Testis (tissue), 5 donors: ENCODE measurements at places on chromosomes 11 and 22. TPM values are rescaled to one million over a fixed set of nuclear protein-coding genes. Genes with fewer than 3 reads are reported as not detected.

DNA sequence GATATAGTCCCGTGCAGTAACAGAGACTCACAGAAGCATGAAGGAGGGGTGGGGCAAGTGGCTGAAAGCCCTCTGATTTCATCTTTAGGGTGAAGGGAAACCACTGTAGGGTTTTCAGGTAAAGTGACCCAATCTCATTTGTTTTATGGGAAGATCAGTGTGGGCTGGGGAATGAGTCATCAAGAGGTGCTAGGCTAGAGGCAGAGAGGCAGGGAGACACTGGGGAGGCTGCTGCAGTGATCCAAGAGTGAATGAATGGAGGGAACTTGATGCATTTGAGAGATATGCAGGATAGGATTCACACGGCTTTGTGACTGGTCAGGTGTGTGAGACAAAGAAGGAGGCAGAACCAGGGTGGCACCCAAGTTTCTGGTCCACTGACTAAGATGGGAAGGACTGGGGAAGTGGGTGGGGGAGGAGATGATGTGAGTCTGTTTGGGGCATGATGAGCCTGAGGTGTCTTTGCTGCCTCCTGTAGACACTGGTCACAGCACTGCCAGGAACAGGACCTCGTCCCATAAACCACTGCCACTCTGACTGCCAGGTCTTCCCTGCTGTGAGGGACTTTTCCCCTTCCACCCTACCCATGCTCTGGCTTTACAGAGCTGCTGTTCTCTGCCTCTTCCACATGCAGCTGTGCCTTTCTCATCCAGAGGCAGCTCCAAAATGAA lies 239.0 kb downstream of the TENM4 start:
- no peak overlapping the region for H3K27ac ChIP-seq
- no peaks in the 10 kb centered on the region for H3K36me3 ChIP-seq
- no peaks in the 10 kb centered on the region for H3K4me1 ChIP-seq
- no peak overlapping the region for H3K4me3 ChIP-seq

Gene DDTL
- total RNA-seq, result not detected

Gene NLRP14
- total RNA-seq, result 2.4 TPM

DNA sequence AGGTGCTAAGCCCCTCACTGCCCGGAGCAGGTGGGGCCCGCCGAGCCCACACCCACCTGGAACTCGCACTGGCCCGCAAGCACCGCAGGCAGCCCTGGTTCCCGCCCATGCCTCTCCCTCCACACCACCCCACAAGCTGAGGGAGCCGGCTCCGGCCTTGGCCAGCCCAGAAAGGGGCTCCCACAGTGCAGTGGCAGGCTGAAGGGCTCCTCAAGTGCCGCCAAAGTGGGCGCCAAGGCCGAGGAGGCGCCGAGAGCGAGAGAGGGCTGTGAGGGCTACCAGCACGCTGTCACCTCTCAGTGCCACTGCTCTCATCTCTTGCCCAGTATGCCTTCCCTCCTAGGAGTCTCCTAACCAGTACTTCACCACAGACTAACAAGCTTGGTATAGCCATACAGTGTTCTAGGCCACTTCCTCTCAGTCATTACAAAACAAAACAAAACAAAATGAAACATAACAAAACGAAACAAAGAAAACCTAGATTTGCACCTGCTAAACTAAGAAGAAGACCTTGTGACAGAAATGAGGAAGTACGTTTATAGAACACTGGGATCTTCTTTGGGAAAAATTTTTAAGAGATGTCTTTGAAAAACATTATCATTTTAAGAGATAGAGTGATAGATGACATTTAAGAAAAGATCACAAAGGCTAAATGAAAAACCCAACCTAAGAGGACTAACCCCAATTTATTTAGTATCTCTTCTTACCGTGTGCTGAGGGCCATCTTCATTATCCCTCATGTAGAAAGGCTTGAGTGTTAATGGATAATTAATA lies 47.7 kb upstream of the GAB2 start:
- H3K4me3 ChIP-seq, result no peak overlapping the region
- no peak for DNase-seq
- H3K27me3 ChIP-seq, result no peaks in the 10 kb centered on the region
- H3K36me3 ChIP-seq, result no peaks in the 10 kb centered on the region
- no peak overlapping the region for H3K27ac ChIP-seq

Gene RBFOX2
- 63.9 TPM for total RNA-seq

DNA sequence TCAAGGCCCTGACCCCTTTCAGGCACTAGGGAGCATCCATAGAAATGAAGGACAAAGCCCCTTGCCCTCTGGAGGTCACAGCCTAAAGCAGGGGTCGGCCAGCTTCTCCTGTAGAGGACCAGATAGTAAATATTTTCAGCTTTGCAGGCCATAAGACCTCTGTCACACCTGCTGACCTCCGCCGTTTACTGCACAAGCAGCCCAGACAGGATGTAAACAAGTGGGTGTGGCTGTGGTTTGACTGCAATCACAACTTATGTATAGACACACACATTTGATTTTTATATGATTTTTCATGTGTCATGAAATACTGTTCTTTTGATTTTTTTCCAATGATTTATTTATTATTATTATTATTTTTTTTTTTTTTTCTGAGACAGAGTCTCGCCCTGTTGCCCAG lies 34.3 kb downstream of the KIAA1671 start:
- no peaks in the 10 kb centered on the region for H3K36me3 ChIP-seq
- no peak overlapping the region for H3K27ac ChIP-seq
- H3K27me3 ChIP-seq, result no peaks in the 10 kb centered on the region
